ENCODE measurements at places on chromosomes 6 and 20. TPM values are rescaled to one million over a fixed set of nuclear protein-coding genes. Genes with fewer than 3 reads are reported as not detected.

DNA sequence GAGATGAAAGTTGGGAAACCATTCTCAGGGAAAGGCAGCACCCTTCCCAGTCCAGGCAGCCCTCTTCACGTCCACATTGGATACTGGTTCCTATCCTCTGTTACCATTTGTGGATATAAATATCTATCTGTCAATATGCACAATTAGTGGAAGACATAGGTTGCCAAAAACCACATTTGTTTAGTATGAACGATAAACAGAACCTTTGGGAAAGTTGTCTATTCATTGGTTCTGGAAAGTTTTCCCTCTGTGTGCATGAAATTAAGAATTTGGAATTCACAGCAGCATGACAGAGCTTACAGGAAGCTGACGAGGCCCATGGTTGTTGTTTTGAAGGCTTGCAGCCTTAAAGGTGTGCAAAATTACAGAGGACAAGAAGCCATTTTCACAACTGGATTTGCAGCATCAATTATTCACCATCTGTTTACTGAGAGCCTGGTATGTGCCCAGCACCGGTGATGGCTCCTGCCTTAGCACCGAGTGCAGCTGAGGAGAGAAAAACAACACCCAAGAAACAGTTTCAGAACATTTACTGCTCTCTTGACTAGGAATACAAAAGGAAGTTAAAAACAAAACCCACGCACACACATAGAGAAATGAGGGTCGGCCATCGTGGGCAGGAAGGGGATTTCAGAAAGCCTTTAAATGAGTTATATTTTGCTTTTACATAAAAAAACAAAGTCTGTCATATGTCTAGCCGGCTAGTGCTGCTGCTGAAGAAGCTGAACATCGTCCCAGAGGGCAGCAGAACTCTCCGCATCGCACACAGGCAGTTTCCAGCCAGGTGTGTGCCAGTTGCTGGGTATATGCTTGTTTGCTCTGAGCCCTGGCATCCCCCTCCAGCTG lies 319.6 kb downstream of the FARS2 start:
- no peak for DNase-seq

DNA sequence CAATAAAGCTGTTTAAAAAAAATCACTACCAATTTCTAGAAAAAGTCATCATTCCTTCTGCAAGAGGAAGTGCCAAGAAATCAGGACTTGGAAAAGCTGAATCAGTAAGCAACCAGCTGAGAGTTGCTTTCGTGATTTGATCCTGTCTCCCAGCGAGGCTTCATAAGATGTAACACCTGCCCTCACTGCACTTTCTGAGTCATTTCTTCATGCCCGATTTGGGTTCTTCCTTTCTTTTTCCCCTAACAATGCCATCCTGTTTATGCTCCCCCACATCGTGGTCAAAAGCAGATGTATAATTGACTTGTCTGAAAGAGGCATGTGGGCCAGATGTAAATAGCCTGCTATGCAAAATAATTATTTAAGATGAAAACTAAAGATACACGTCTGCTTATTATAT lies 52.1 kb downstream of the RIPOR2 start:
- DNase-seq: no peak

DNA sequence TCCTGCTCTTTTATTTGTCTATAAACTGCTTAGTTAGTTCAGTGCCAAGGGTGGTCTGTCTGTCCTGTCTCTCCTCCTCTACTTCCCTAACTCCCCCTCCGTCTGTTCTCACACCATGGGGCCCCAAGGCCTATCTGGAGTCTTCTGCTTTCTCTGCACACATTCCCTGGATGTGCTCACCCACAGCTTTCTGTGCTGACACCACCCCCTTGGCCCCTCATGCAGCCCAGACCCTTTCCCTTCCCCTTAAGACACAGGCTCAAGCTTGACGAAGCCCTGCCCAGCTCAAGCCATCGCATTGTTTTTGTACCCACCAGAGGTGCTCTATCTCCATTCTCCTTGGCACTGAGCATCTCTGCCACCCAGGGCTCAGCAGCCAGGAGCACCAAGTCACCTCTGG lies 78.1 kb upstream of the NNAT start:
- DNase-seq: no peak

METTL24 gene
- 0.31 TPM for total RNA-seq

TAAR6 gene
- total RNA-seq: not detected

GRCh38 chr20:46050444-46050843 lies 21.4 kb downstream of the SLC12A5 start:
- DNase-seq: no peak

GRCh38 chr20:60137657-60138245 lies 179.5 kb downstream of the CDH26 start:
- DNase-seq: no peak
